ENCODE measurements at places on chromosomes 13 and 19.

DNA sequence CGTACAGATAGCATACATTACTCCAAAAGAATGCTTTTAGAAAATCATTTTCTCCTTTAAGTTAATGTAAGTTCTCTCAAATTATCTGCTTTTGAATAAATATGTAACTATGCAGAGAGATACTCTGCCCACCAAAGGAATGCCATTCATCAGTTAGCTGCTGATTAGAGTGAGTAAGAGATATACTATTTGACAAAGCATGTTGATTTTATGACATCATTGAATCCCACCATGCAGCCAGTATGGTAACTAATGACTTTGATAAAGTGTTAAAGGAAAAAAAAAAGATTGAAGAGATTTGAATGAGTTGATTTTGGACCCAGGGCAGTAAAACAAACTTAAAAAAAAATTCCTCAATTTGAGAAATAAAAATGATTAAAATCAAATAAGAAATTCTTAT, 521.5 kb downstream of the SLITRK6 start:
- no peak for DNase-seq

DNA sequence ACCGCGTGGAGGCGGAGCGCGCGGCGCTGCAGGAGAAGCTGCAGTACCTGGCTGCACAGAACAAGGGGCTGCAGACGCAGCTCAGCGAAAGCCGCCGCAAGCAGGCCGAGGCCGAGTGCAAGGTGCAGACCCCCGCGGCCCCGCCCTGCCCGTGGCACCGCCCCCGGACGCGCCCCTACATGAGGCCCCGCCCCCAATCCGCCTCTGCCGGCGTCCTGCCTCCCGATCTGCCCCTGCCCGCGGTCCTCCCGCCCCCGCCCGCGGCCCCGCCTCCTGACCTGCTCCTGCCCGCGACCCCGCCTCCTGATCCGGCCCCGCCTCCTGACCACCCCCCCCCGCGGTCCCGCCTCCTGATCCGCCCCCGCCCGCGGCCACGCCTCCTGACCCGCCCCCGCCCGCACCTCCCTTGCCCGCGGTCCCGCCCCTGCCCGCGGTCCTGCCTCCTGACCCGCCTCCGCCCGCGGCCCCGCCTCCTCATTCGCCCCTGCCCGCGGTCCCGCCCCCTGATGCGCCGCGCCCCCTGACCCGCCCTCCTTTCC, 11.7 kb downstream of the PRR36 start:
- DNase-seq = peak; percentile 42

GRCh38 chr19:48674921-48675824, 2.4 kb upstream of the NTN5 start:
- DNase-seq = peak; percentile 43

- no peak for DNase-seq
Measured at GRCh38 chr19:45492627-45493470, 4.0 kb downstream of the RTN2 start.

DNA sequence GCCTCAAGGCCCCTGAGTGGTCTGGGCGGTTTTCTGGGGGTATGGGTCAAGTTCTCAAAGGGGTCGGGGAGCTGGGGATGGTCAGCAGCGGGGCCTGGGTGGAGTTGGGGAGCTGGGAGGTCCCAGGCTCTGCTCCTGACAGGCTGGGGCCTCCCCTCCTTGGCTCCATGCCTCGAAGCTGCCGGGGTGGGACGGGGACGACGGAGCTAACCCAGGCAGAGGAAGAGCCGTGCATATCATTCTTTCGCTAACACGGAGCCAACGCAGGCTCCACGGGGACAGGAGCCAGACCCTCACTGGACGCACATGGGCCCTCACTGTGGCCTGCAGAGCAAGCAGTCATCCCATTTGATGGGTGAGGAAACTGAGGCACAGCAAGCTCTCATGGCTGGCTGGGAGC, 25.8 kb upstream of the CACTIN start:
- DNase-seq = no peak

DNA sequence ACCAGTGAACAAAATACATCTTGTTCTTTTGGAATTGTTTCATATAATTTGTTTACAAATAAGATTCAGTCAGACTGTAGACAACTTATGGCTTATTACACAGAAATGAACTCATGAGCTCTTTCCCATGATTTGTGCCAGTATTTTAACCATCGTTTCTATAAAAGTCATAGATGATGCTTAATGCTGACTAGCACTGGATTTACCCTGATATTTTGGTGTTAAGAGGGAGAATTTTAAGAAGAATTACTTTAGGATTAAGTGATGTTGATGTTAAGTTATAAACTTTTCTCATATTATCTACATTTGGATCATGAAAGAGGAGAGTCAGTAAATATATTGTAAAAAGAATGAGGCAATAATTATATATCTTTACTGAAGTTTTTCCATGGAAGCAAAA, 162.7 kb downstream of the POSTN start:
- no peak for DNase-seq

GRCh38 chr13:98730441-98730840, 22.0 kb downstream of the SLC15A1 start:
- DNase-seq = no peak

- DNase-seq = no peak
Measured at GRCh38 chr13:91719033-91719432, 320.6 kb downstream of the GPC5 start.

DNA sequence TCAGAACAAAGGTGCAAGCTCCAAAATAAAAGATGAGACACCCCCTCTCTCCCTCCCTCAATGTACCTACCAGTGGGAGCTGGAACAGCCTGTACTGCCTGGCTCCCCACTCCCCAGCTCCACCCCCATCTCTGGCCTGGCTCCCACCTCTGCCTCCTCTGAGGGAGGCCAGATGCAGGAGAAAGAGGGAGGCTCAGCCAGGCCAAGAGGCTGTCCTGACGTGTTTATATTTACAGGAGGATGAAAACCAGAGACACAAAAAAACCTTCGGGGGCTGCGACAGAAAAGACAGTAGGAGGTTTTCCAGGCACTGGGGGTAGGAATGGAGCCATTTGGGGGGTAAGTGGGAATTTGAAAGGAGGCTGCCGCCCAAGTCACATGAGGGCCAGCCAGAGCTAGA, 19.7 kb downstream of the ARHGEF18 start:
- DNase-seq = no peak

DNA sequence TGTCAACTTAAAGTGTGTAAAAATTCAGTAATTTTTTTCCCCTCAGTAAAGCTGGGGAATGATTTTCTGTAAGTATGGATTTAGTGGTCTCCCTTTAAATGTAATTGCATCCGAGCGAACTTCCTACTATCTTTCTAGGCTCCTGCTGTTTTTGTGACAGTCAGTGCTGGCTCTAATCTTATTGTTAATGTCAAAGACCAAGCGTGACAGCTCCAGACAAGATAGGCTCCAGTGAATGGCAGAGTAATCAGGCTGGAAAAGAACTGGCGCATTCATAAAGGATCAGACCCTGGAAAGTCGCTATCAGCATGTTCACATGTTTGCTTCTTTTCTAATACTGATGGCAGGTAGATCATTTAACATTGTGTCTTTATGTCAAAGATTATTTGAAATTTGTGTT, 908.0 kb upstream of the ATXN8OS start:
- DNase-seq = no peak

DNA sequence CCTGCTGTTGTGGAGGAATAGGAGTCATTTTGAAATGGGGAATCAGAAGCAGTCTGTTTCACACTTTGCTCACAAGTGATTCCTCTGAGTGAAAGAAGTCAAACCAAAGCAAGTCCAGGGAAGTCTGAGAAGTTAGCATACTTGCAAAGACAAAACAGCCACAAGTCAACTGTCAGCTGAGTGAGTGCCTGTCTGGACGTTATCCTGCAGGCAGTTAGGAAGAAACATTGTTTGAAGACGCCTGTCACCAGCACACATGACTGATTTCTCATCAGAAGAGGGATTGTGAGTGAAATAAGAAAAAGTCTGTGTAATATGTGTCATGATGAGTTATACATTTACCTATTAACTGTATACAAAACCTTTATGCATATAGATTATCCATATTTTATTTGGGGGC, 153.5 kb downstream of the KCNRG start:
- DNase-seq = no peak

GRCh38 chr19:18905513-18906236, 9.7 kb upstream of the CERS1 start:
- DNase-seq = no peak

DNA sequence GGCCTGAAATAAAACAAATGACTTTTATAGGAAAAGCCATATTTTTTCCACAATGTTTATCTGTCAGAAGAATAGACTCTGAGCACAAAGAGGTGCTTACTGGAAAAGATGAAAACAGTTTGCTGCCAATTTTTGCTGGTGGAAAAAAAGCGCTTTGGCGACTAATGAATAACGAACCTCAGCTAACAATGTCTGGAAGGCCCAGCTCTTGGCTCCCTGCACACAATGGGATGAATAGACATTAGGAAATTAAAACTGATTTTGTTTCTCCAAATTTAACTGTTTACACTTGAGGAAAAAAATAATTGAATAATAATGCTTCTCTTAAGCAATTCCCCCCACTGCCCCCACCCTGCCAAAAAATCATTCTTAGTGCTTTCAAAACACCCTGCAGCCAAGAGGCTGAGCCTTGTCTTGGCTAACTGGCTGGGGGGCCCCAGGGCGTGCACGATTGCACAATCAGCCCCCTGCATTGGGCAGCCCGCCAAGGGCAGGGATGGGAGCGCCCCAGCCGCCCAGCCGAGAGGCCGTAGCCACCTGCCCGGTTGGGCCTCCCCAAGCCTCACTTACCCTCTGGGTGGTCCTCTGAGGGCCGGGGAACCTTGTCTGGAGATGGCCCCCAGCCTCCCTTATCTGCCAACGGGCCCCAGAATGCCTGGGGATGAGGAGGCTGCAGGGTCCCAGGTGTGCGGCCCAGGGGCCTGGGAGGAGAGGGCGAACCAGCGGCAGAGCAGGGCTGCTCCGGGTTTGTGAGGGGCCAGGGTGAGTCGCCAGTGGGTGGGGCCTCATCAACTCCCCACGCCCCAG, 16.8 kb downstream of the CEBPG start:
- DNase-seq = no peak

DNA sequence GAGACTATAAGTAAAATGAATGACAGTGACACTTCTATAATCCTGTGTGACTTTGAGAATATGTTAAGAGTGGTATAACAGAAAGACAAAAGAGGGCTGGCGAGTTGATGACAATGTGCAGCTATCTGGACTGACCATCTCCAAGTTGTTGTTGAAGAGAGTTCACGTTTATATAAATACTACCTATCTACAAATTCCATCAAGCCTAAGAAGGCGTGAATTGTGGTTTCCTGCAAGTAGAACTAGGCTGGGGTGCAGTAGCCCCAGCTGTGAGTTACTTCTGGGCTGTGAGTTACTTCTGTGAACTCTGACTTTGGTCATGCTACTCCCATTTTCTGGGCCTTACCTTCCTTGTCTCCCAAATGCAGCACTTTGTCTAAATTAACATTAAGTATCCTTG, 561.0 kb downstream of the TBC1D4 start:
- DNase-seq = no peak

- no peak for DNase-seq
Measured at GRCh38 chr13:41696163-41697003, 239.0 kb downstream of the RGCC start.

- DNase-seq = no peak
Measured at GRCh38 chr13:64369121-64369520, 2861.0 kb downstream of the PCDH9 start.

- no peak for DNase-seq
Measured at GRCh38 chr13:99258210-99258860, at the start of gene GPR18. Gene GPR18 (minus strand): TSS chr13:99258379. CDS start chr13:99255872, 2,507 bp downstream.

DNA sequence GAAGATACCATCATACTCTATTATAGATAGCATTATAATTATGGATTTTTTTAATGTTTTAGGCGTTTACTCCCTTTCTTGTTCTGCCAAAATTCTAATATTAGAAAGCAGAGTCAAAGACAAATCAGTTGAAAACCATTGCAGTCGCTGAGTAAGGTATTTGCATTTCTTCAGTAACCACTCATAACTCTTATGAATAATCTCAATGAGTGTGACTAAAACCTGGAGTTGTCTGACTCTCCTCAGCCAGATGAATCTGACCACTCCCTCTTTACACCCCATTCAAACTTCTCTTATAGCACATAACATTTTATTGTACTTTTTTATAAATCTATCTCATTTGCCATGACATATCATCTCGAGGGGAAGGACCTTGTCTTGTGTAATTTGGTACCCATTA, 1006.5 kb downstream of the DIAPH3 start:
- no peak for DNase-seq

- DNase-seq = no peak
Measured at GRCh38 chr13:65499256-65499655, 1730.9 kb downstream of the PCDH9 start.

DNA sequence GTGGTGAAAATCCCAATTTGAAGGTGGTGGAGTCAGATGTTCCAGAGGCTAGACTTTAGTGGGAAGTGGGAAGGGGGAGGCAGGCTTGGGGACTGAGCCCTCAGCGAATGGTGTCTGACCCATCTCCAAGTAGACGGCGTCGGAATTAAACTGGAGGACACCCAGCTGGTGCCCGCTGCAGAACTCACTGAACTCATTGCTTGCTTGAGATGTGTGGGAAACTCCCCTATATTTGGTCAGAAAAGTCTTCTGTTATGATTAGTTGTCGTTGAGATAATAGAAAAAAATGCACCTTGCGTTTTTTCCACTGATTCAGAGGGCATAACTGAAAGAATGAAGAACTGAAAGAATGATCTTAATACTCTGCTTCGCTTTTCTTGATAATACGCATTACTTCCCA, 871 bp upstream of the ZNF583 start:
- DNase-seq = no peak

DNA sequence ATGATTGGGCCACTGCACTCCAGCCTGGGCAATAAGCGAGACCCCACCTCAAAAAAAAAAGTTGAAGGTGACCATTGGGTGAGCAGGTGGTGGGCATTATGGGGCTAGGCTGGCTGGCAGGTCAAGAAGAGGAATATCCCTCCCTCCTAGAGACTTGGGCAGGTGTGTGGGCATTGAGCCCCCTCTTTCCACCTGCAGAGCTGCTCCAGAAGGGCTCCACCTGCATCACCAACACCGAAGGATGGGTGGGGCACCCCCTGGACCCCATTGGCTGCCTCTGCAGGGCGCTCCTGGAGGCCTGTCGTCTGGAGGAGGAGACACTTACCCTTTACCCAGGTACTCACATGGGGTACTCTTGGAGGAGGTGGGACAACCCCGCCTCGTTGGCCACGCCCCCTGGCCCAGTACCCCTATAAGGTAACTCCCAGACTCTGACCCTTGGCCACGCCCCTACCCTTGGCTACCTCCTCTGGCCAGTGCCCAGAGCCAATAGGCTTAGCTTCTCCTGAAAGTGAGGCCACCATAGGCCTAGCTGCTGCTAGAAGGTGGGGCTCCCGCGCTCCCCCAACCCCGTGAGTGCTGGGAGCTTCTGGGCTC, 21.9 kb downstream of the ZSWIM4 start:
- no peak for DNase-seq

- no peak for DNase-seq
Measured at GRCh38 chr19:18532168-18532890, 10.5 kb upstream of the ELL start.

GRCh38 chr19:58520257-58520599, 618 bp upstream of the ZBTB45 start:
- no peak for DNase-seq

- DNase-seq = no peak
Measured at GRCh38 chr13:44364345-44365000, 9.2 kb upstream of the SERP2 start.
